ENCODE measurements at places on chromosomes 12 and 14.

DNA sequence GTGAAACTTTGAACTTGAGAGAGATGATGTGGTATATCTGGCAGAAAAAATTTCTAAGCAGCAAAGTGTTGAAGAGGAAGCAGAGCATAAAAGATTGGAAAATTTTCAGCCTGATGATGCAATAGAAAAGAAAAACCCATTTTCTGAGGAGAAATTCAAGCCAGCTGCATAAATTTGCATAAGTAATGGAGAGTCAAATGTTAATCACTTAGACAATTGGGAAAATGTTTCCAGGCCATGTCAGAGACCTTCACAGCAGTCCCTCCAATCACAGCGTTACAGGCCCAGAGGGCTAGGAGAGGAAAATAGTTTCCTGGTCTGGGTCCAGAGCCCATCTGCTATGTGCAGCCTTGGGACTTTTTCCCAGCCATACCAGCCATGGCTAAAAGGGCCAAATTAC is 469.0 kb upstream of the FOXG1 start:
- H3K4me3 ChIP-seq = no peak overlapping the region
- H3K36me3 ChIP-seq = no peaks in the 10 kb centered on the region
- no peak for DNase-seq
- H3K27me3 ChIP-seq = no peaks in the 10 kb centered on the region
- no peaks in the 10 kb centered on the region for H3K4me1 ChIP-seq
- H3K27ac ChIP-seq = no peak overlapping the region

DNA sequence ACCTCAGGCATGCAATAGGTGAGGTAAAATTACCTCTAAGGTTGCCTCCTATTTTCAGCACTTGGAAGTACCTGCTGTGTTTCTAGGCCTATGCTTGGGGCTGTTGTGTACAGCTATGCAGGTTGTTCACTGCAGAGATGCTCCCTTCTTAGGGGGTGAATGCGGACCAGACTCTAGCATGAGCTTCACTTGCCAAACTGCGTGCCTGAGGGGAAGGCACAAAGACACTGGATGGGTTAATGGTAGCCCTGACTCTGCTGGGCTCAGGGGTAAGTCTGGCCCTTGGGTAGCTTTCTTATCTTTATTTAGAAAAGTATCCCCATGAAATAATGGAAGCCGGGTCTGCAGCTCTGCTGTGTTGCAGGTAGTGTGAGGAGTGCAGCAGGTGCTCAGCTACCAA is 35.7 kb downstream of the B4GALNT3 start:
- no peaks in the 10 kb centered on the region for H3K27me3 ChIP-seq
- no peak for DNase-seq
- H3K4me3 ChIP-seq = no peak overlapping the region

DNA sequence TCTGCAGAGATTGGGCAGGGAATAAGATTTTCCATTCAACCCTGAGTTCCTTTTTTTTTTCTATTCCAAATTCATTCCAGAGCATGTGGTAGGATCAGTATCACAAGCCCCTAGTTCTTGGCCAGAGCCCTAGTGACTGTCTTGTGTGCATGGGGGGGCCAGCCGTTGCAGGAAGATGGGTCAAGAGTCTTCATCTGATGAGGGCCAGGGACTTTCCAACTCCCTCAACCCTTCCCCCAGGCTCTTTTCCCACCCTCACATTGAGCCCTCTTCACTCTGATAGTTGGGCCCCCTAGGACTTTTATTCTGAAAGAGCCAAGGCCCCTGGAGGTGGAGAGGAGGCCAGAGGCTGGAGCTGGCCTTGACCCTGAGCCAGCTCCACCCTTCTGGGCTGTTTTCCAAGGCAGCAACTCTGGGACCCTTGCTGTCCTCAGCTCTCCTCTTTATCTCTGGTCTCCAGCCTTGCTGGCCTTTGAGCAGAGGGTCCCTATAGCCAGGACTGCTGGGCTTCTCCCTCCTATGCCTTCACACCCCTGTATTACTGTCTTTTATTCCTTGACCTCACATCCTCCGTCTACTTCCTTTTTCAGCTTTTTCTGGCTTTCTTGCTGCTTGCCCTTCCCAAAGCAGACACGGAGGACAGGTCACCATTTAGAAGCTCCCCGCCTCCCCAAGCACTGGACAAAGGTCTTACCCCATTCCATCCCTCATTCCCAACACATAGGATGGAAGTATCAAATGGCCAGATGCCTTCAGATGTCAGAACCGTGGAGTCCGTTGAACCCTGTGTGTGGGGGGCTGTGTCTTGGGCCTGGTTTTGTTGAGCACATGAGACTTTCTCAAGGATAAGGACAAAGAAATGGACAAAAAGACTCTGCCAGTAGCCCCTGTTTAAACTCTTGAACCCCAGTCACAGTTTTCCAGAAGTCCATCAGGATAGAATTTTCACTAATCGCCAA is 5.6 kb downstream of the RBP5 start:
- H3K4me1 ChIP-seq = no peaks in the 10 kb centered on the region
- no peak overlapping the region for H3K27ac ChIP-seq
- no peaks in the 10 kb centered on the region for H3K36me3 ChIP-seq
- peaks cover 3% of the 10 kb centered on the region for H3K27me3 ChIP-seq

GRCh38 chr12:109513051-109513450 is 35.6 kb downstream of the UBE3B start:
- no peaks in the 10 kb centered on the region for H3K4me1 ChIP-seq
- no peak for DNase-seq
- no peak overlapping the region for H3K27ac ChIP-seq

GRCh38 chr12:49961111-49961922 is at the start of gene AQP5:
AQP5 (plus strand) TSS chr12:49961872; CDS start chr12:49962018, 146 bp downstream.
- peaks cover 95% of the 10 kb centered on the region for H3K27me3 ChIP-seq
- no peaks in the 10 kb centered on the region for H3K36me3 ChIP-seq
- DNase-seq = peak; percentile 64
- no peak within 1 kb of the TSS for H3K27ac ChIP-seq
- peak within 1 kb of the TSS; percentile 41 for H3K4me3 ChIP-seq

DNA sequence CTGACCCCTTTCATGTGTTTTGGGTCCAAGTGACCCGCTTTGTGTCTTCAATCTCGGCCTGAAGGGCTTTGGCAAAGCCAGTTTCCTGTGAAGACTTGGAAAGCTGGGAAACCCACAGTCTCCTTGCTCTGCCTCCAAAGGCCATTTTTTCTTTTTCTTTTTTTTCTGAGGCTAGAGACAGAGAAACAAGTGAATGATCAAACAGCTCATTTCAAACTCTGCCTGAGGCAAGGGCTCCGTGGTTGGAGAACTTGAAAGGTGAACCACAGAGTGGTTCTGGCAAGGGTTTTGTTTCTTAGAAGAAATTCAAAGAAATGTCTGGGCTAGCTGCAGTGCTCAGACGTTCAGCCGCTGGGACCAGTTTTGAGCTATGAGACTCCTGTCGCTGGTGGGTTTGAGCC is 62.7 kb downstream of the ERH start:
- H3K4me1 ChIP-seq = peaks cover 7% of the 10 kb centered on the region
- H3K27ac ChIP-seq = no peak overlapping the region
- H3K36me3 ChIP-seq = no peaks in the 10 kb centered on the region
- no peaks in the 10 kb centered on the region for H3K27me3 ChIP-seq

DNA sequence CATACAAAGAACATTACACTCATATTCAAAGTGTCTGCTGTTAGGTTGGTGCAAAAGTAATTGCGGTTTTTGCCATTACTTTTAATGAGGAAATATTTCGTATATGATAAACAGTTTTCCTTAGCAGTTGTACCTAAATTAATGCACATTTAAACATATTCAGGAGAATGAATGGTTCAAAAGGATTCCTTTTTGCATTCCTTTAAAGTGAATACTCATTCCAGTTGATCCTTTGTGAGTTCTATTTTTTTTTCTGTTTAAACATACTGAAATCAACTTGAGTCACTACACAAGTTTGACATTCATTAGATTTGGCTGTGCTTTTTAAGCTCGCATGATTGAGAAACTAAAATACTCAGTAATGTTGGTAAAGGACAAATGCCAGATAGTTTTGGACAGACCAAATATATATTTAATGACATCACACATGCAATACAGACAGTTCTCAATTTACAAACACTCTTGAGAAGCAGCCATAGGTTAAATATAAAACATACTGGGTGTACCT is 13.8 kb upstream of the SLC38A2 start:
- H3K27ac ChIP-seq = no peak overlapping the region
- DNase-seq = no peak
- H3K4me3 ChIP-seq = no peak overlapping the region
- no peaks in the 10 kb centered on the region for H3K27me3 ChIP-seq

DNA sequence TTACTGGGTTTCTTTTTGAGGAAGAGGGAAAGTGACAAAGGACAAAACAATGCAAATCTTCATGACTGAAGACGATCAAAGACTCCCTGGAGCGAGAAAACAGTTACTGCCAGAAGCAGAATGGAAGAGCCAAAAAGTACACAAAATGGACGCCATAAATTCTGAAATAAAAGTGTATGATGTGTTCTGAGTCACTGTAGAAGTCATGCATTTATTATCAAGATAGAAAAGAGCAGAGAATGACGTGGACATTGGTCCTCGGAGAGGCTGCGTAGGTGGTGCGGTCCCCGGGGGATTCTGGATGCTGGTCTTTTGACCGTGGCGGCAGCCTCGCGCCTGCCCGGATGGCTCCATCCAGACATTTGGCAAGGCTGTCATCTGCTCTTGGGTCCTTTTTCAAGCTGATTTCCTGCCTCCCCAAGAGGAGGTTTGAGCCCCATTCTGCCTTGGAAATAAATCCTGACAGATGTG is 52.8 kb downstream of the C14orf132 start:
- H3K27me3 ChIP-seq = no peaks in the 10 kb centered on the region
- H3K27ac ChIP-seq = no peak overlapping the region
- H3K4me3 ChIP-seq = no peak overlapping the region
- no peaks in the 10 kb centered on the region for H3K36me3 ChIP-seq

DNA sequence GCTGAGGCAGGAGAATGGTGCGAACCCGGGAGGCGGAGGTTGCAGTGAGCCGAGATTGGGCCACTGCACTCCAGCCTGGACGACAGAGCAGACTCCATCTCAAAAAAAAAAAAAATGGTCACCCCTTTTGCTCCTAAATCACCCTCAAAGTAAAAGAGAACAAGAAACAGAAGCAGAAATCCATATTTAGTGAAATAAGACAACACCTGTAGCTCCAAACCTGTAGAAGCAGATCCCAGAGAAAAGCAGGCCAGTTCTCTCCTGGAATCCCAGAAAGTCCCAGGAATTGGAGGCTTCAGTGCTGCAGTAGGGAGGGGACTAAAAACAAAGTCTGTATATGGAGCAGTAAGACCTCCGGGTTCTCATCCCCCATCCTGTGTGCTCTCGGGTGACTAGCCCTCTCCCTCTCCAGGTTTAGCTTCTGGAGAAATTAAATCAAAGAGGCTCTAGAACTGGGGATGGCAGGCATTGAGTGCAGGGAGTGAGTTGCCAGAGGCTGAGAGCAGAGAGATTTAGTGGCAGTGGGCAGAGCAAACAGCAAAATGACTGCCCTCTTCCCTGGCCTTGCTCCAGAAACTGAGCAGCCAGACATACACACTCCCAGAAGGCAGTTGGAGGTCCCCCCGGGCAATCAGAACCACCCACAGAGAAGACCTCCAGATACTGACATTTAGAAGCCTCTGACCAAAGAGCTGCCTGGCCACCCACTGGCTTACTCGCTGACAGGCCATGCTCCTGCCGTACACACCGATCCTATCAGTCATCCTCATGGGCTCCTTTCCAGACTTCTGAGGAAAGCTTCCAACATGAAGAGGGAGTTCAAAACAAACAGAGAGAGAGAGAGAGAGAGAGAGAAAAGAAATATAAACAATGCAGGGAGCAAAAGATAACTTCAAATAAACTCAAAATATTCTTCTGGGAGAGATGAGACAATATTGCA is 6.3 kb upstream of the MLXIP start:
- peaks cover 47% of the 10 kb centered on the region for H3K27me3 ChIP-seq
- peak; percentile 26 for DNase-seq
- no peaks in the 10 kb centered on the region for H3K36me3 ChIP-seq
- H3K4me3 ChIP-seq = no peak overlapping the region

DNA sequence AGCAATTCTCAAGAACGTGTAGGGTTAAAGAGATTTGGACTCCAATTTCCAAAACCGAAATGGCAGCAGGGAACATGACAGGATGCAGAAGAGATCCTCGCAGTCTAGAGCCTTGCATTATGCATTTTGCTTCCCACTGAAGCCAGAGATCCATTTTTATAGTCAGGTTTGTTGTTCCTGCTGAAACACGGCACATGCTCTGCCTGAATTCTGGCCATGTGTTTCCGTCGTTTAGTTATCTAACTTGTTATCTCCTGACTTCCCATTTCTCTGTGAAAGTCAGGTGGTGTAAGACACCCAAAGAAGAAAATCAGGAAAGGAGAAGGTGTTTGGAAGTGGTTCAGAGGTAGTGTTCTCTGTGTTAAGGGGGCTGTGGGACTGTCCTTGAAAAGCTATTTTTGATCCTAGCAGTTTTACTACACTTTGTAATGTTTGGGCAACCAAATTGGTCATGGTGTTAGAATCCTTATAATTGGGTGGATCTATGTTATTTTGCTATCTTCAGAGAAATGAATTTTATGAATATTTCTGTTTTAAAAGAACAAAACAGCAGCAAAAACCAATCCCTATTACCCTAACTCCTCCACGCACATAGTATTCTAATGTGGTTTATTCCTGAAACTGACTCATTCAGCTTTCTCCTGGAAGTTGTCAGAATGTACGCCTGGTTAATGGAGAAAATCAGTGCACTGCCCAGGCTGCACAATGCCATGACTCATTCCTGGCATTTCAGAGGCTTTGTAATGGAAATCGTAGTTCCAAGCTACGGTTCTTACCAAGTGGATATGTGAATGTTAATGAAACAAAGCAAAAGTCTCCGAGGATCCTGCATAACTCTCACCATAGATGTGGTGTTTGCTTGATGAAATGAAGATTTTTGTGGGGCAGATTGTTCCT is 110.1 kb downstream of the SAMD4A start:
- H3K27ac ChIP-seq = peak overlapping the region; percentile 23
- no peaks in the 10 kb centered on the region for H3K27me3 ChIP-seq
- H3K4me1 ChIP-seq = peaks cover 34% of the 10 kb centered on the region
- DNase-seq = peak; percentile 78

DNA sequence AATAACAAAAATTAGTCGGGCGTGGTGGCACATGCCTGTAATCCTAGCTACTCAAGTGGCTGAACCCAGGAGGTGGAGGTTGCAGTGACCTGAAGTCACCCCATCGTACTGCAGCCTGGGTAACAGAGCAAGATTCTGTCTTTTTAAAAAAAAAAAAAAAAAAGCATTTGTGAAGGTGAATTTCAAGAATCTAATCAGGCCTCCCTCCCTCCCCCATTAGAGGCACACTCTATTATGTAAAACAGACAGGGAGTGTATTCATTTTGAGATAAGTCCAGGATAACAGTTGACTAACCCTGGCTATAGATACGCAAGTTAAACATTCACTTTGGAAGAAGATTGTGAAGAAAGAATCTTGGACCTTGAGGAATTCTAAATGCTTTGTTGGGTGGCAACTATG is 2.9 kb downstream of the RESF1 start:
- H3K27me3 ChIP-seq = peaks cover 7% of the 10 kb centered on the region
- no peak for DNase-seq
- peaks cover 23% of the 10 kb centered on the region for H3K4me1 ChIP-seq
- H3K27ac ChIP-seq = no peak overlapping the region
- H3K36me3 ChIP-seq = peaks cover 13% of the 10 kb centered on the region
- H3K4me3 ChIP-seq = no peak overlapping the region

DNA sequence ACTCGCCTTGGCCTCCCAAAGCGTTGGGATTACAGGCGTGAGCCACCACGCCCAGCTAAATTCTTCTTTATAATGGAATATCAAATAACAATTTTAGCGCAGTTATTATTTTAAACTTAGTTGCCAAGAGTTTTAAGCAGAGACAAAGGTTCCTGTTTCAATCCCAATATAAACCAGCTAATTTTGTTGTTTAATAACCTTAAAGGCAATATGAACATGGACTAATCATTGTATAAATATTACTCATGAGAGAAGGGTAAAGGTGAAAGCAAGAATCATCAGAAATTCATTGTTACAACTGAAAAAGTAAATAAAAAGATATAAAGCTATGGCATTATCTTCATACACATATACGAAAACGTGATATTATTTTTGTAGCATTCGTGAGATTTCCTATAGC is 8.2 kb downstream of the DTD2 start:
- H3K36me3 ChIP-seq = no peaks in the 10 kb centered on the region
- no peaks in the 10 kb centered on the region for H3K4me1 ChIP-seq
- DNase-seq = no peak
- no peak overlapping the region for H3K27ac ChIP-seq
- H3K4me3 ChIP-seq = no peak overlapping the region

All from neural progenitor cell (in vitro differentiated cells).